ENCODE measurements at places on chromosomes 4 and X.

DNA sequence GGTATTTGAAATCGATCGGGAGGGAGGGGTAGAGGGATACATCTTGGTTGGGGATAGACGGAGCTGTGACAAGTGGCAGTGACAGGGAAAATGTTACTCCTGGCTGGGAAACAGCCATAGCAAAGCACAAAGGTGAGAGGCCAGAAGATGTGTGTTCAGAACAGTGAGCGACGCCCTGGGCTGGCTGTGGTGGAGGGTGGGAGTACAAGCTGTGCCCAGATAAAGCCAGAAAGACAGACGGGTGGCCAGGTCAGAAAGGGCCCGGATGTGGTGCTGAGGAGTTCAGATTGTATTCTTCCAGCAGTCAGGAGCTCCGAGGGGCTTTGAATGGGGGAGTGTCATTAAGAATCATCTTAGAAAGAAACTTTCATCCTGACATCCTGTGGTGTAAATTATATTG lies 27.9 kb downstream of the CCDC149 start:
- H3K4me1 ChIP-seq, result no peaks in the 10 kb centered on the region
- H3K36me3 ChIP-seq, result no peaks in the 10 kb centered on the region
- H3K27me3 ChIP-seq, result no peaks in the 10 kb centered on the region
- DNase-seq, result no peak

GRCh38 chrX:38293741-38294140 lies 33.6 kb downstream of the RPGR start:
- no peak for DNase-seq
- H3K36me3 ChIP-seq, result no peaks in the 10 kb centered on the region
- H3K27ac ChIP-seq, result no peak overlapping the region
- H3K27me3 ChIP-seq, result no peaks in the 10 kb centered on the region
- H3K4me1 ChIP-seq, result no peaks in the 10 kb centered on the region
- H3K4me3 ChIP-seq, result no peak overlapping the region

DNA sequence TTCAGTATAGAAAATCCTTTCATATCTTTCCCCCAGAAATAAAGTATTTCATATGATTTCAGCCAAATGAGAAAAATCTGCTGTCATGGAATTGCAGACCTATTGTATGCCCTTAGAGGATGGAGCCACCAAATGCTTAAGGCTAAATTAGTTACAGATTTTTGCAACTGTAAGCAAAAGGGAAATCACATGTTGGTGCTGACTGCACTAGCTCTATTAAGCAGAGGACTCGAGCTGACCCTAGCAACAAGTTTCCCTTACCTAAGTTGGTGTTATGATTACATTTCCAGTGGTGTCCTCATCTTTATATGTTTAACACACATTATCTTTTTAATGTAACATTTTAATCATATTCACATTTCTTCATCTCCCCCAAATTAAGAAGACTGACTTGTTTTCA lies 58.3 kb upstream of the DOCK11 start:
- no peaks in the 10 kb centered on the region for H3K27me3 ChIP-seq
- no peaks in the 10 kb centered on the region for H3K36me3 ChIP-seq
- DNase-seq, result no peak
- no peak overlapping the region for H3K4me3 ChIP-seq

- no peak for DNase-seq
- no peaks in the 10 kb centered on the region for H3K36me3 ChIP-seq
- no peaks in the 10 kb centered on the region for H3K27me3 ChIP-seq
- no peaks in the 10 kb centered on the region for H3K4me1 ChIP-seq
Measured at GRCh38 chr4:54992266-54992665, 133.1 kb downstream of the KDR start.

DNA sequence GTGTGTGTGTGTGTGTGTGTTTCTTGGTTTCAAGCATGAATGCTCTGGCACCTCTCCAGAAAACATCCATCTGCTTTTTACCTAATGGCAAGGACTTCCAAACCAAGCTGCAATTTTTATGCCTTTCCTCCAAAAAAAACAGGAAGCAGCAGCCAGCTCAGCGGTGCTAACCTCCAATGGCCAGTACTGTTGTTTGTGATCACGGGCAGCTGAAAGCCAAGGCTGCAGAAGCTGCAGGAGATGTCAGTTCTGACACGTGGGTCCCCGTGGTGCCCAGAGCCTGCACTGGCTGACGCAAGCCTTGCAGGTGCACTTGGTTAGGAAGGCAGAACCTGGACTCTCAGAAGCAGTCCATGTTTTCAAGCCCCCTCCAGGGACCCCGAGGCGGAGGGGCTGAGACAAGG lies 313.6 kb upstream of the DDX53 start:
- no peaks in the 10 kb centered on the region for H3K4me1 ChIP-seq
- no peaks in the 10 kb centered on the region for H3K36me3 ChIP-seq
- H3K27ac ChIP-seq, result no peak overlapping the region
- H3K27me3 ChIP-seq, result no peaks in the 10 kb centered on the region
- DNase-seq, result no peak

- H3K4me1 ChIP-seq, result no peaks in the 10 kb centered on the region
- no peaks in the 10 kb centered on the region for H3K27me3 ChIP-seq
- H3K4me3 ChIP-seq, result no peak overlapping the region
- DNase-seq, result no peak
Measured at GRCh38 chrX:130896026-130896425, 7.0 kb downstream of the ENOX2 start.

DNA sequence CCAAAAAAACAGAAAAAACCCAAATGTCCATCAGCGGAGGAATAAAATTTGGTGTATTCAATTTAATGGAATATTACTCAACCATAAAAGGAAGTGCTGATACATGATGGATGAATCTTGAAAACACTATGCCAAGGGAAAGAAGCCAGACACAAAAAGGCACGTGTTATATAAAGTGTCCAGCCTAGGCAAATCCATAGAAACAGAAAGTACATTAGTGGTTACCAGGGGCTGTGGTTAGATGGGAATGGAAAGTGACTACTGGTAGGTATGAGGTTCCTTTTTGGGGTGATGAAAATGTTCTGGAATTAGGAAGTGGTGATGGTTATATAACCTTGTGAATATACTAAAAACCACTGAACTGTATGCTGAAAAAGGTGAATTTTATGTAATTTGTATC lies 3.5 kb upstream of the CDKL2 start:
- H3K27me3 ChIP-seq, result no peaks in the 10 kb centered on the region
- DNase-seq, result no peak
- H3K4me1 ChIP-seq, result peaks cover 7% of the 10 kb centered on the region
- H3K4me3 ChIP-seq, result no peak overlapping the region

- no peaks in the 10 kb centered on the region for H3K36me3 ChIP-seq
- H3K4me1 ChIP-seq, result no peaks in the 10 kb centered on the region
- H3K4me3 ChIP-seq, result no peak overlapping the region
- no peak overlapping the region for H3K27ac ChIP-seq
- H3K27me3 ChIP-seq, result no peaks in the 10 kb centered on the region
- no peak for DNase-seq
Measured at GRCh38 chr4:101981756-101982155, 191.2 kb downstream of the BANK1 start.

- H3K27me3 ChIP-seq, result no peaks in the 10 kb centered on the region
- no peaks in the 10 kb centered on the region for H3K4me1 ChIP-seq
Measured at GRCh38 chr4:170729236-170729635, 639.5 kb upstream of the AADAT start.

- H3K36me3 ChIP-seq, result no peaks in the 10 kb centered on the region
- H3K4me1 ChIP-seq, result no peaks in the 10 kb centered on the region
- no peaks in the 10 kb centered on the region for H3K27me3 ChIP-seq
- H3K4me3 ChIP-seq, result no peak overlapping the region
- no peak overlapping the region for H3K27ac ChIP-seq
- DNase-seq, result no peak
Measured at GRCh38 chrX:131305926-131306325, 16.8 kb upstream of the IGSF1 start.

GRCh38 chrX:63746278-63746677 lies 38.7 kb downstream of the ARHGEF9 start:
- peak; percentile 31 for DNase-seq
- H3K27me3 ChIP-seq, result no peaks in the 10 kb centered on the region
- no peak overlapping the region for H3K27ac ChIP-seq
- no peaks in the 10 kb centered on the region for H3K4me1 ChIP-seq
- no peaks in the 10 kb centered on the region for H3K36me3 ChIP-seq
- no peak overlapping the region for H3K4me3 ChIP-seq

DNA sequence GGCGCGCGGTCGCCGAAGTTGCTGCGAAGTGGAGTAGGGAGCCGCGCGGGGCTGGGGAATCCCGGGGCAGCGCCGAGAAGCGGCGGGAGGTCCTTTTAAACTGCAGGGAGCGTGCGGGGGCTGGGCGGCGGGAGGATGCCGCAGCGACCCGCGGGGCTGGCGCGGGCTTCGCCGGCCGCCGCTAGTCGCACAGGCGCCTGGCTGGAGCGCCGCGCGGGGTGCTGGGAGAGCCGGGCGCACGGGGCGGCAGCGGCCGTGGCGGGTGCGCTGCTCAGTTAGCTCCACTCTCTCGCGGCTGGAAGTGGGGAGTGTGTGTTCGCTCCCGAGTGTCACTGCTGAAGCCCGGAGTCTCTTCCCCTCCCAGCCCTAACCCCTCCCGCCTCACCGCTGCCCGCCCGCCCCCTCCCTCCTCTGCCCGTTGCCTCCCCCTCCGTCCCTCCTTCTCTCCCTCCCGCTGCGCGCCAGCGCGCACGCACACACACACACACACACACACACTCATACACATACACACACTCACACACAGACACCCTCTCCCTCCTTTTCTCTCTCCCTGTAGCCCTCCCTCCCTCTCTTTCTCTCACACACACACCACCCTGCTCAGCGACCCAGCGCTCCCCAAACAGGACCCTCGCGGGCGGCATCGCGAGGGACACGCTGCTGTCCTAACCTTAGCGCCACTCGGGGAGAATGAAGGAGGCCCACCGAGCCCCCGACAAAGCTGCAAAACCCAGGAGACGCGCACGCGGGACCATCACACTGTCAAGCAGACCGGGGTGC lies at the start of gene NDNF:
Gene NDNF, minus strand, starts transcription at position 312 of the 780 bp plus-strand sequence. CDS start 26,698 bp downstream, outside the sequence.
- peaks cover 6% of the 10 kb centered on the region for H3K4me1 ChIP-seq
- DNase-seq, result peak; percentile 76
- H3K27me3 ChIP-seq, result peaks cover 10% of the 10 kb centered on the region
- no peak within 1 kb of the TSS for H3K27ac ChIP-seq

DNA sequence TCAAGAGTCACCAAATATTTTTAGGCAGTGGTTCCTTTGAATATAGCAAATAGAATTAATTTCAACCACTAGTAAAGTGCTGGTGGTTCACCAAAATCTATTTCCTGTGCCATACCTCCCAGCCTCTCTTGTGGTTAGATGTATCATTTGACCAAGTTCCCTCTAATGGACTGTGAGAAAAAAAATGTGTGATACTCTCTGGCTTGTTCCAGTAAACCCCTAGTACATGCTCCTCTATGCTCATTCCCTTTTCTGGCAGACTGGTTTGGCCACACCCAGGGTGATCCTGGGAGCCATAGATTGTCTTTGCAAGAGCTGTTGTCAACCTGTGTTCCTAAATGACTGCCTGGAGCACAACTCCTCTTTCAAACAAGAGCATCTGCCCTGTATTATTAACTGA lies 109.5 kb downstream of the FRAS1 start:
- no peaks in the 10 kb centered on the region for H3K27me3 ChIP-seq
- H3K4me3 ChIP-seq, result no peak overlapping the region
- no peak for DNase-seq
- H3K36me3 ChIP-seq, result no peaks in the 10 kb centered on the region
- H3K4me1 ChIP-seq, result no peaks in the 10 kb centered on the region
- H3K27ac ChIP-seq, result no peak overlapping the region

DNA sequence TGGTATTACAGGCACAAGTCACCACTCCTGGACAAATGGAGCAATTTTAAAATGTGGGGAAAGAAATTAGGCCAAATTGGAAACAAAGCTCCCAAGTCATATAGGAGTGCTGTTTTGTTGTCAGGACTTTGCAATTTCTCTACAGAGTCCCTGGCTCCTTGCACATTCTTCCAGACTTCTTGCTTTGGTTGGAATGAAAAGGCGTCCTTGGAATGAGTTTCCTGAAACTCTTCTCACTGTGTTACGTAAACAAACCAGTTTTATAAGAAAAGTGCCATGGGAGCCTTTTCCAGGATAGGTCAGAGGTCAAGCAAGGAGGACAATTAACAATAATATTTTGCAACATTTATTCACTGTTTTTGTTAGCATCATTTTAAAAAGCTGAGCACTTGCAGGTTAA lies 32.4 kb upstream of the KIT start:
- DNase-seq, result no peak
- H3K27ac ChIP-seq, result no peak overlapping the region
- H3K4me1 ChIP-seq, result no peaks in the 10 kb centered on the region
- no peaks in the 10 kb centered on the region for H3K27me3 ChIP-seq
- H3K4me3 ChIP-seq, result no peak overlapping the region

- no peaks in the 10 kb centered on the region for H3K27me3 ChIP-seq
- no peak overlapping the region for H3K4me3 ChIP-seq
- H3K27ac ChIP-seq, result no peak overlapping the region
- no peaks in the 10 kb centered on the region for H3K4me1 ChIP-seq
- DNase-seq, result no peak
Measured at GRCh38 chrX:129427267-129427666, 96.0 kb downstream of the SMARCA1 start.

Data from naive thymus-derived CD4-positive, alpha-beta T cell (primary cell).